CD4-positive, alpha-beta T cell treated with Interleukin-4 for 1 hour (primary cell): ENCODE measurements at places on chromosomes 3 and 15.

DNA sequence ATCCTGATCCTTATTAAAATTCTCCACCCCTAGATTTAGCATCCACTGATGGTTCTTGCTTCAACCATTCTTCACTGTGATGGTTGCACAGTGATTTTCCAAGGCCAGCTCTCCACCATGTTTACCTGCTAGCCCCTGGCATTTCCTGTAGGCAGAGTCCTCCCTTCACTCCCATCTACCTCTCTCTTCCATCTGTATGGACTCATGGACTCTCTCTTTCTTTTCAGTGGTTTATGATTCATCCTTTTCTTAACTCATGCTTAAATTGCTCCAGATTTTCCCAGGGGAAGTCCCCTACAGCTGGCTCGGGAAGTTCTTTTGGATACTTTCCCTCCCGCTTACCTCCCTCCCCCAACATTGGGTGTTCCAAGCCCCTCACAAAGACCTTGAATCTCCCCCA, 18.7 kb downstream of the TGM4 start:
- no peak for DNase-seq

- no peak for DNase-seq
Observed at GRCh38 chr3:168155303-168155702, 59.6 kb upstream of the GOLIM4 start.

DNA sequence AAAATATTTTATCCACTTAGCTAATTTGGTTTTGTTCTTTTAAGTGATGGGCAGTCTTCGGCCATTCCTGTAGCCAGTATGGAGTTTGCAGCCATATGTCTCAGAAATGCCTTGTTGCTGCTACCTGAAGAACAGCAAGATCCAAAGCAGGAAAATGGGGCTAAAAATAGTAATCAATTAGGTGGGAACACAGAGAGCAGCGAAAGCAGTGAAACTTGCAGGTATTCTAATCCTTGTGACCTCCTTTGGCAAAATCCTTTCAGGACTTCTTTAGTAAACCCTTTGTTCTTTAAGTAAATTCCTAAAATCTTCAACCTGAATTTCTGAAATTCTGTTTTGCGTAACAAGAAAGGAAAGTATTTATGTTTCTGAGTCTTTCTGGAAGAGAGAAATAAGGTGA, 49.8 kb downstream of the CNOT10 start:
- DNase-seq: no peak

DNA sequence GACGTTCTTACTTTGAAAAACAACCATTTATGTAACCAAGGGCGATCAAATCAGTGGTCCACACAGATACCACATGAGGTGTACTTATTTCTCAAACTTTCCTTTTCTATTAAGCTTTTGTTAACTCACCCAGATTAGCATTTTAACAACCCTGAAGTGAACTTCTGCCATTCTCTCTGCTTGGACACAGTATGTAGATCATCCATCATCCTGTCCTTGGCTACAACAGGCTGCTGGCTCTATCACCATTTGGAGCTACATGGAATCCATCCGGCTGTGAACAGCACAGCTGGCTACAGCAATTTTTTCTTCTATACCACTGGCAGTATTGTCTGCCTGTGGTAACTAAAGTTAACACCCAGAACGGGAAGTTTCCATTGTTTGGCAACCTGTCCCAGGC, 4.4 kb downstream of the SEMA6D start:
- no peak for DNase-seq

DNA sequence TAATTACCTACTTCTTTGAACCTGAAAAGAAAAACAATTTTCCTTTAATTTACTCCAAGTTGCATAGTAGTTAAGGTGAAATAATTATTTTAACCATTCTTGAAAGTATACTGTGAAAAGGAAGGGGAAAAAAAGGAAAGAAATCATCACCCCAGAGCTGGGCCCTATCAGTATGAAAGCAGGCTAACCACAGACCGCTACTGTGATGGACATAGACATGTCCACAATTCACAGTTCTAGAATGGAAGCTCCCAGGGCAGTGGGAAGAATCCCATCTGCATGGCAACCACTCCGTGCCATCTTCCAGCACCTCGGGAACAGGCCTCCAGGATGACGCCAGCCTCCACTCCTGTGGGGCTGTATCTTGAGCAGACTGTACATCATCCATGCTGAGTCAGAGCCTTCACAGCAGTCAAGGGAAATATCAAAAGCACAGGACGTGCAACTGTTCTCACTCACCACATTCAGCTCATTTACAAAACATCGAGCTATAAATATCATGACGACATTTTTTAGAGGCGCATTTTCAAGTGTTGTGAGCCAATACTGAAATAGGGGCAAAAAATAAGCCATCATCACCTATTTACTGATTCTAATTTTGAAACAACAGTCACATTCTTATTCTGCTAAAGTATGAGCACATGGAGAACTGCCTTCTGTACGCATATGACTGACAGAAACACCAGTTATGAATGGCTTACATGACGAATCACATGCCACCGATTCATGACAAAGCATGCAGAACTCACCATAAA, 119.7 kb downstream of the SNRK start:
- no peak for DNase-seq

- no peak for DNase-seq
Observed at GRCh38 chr15:36362509-36362915, 216.9 kb upstream of the CDIN1 start.

GRCh38 chr15:46961795-46962194, 755.5 kb upstream of the SEMA6D start:
- DNase-seq: no peak

DNA sequence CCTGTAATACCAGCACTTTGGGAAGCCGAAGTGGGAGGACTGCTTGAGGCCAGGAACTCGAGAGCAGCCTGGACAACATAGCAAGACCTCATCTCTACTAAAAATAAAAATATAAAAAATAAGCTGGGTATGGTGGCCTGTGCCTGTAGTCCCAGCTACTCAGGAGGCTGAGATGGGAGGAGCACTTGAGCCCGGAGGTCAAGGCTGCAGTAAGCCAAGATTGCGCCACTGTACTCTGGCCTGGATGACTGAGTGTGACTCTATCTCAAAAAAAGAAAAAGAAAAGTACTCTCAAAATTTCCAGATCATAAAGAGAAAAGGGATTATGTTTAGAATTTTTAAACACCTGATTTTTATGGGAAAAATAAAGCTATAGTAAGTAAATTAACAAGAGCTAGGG, 24.1 kb downstream of the SLC51A start:
- DNase-seq: no peak

- no peak for DNase-seq
Observed at GRCh38 chr3:43632986-43633385, 11.2 kb upstream of the ANO10 start.

GRCh38 chr3:116267116-116267515, 178.2 kb downstream of the LSAMP start:
- no peak for DNase-seq

DNA sequence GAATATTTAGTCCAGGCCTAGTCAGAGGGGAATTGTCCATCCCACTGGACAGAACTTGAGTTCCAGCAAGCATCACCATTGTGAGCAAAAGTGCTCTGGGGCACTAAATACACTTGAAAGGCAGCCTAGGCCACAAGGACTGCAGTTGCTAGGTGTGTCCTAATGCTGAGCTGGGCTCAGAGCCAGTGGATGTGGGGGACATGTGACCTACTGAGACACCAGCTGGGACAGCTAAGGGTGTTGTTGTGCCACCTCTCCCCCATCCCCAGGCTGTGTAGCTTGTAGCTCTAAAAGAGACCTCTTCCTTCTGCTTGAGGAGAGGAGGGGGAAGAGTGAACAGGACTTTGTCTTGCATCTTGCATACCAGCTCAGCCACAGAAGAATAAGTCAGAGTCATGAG, 120.9 kb downstream of the DTWD1 start:
- DNase-seq: no peak

DNA sequence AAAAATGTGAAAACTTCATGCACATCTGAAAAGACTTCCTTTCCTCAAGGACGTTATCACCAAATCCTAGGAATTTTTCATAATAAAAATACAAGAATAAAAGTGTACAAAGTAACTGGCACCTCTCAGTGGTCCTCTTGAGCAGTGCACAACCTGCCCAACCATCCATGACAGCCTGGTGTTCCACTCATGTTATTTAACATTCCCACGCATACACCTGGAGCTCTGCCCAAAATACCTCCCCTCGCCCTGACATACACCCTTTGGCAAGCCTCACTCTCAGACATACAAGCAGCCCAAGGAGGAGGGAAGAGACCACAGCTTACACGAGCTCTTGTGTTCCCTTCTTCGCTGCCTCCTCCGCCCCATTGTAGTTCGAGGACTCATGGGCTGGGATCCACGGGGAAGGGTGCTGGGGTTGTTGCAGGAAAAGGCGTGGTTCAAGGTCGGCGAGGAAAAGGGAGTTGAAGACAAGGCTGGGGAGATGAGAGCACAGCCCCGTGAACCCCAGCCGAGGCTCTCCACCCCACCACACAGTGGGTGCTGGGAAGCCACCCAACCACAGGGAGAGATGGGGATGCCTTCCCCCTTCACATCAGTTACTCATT, 23.3 kb downstream of the GRIP2 start:
- DNase-seq: no peak

DNA sequence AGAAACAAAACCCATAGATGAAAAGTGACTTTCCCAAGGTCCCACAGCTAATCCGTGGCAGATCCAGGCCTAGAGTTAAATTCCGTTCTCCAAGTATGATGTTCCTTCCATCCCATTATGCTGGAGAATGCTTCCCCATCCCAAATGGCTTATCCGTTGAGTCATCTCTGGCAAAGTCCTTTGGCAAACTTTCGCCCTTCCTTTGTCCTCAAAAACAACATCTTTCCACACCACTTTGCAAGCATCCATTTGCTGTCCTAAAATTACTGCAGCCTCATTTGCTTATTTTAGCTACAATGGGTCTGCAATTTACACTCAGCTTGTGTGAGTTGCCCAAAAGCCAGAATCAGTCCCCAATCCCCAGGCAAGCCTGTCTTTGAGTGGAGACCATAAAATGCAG, 304.0 kb upstream of the TLE3 start:
- no peak for DNase-seq

- no peak for DNase-seq
Observed at GRCh38 chr3:95341314-95341713, 1278.5 kb downstream of the NSUN3 start.

DNA sequence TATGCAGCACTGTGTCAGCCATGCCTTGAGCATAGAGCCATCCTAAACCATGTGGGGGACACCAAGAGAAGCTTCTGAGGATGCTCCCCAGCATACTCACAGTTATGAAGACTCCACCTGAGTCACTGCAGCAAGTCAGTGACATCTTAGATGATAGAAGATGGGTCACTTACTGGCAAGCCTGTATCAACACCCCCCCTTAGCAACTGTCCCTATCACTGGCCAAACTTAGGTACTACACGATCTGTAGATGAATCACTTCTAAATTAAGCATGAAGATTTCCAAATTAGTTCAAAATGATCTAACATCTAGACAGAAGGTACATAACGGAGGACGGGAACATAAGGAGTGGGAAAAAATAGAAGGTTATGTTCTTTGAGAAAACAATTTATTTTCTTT, 13.2 kb upstream of the LMCD1 start:
- DNase-seq: no peak

GRCh38 chr3:14352002-14352627, 50.3 kb upstream of the SLC6A6 start:
- DNase-seq: peak; percentile 24

DNA sequence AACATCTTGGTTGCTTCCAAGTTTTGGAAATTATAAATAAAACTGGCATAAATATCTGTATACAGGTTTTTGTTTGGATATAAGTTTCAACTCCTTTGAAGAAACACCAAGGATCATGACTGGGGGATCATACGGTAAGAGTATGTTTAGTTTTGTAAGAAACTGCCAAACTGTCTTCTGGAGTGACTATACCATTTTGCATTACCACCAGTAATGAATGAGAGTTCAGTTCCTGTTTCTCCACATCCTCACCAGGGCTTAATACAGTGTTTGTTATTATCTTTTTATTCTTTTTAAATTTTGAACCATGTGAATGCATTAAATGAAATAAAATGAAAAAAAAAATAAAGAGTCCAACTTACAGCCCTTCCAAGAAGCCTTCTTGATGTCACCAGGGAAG, 3.7 kb upstream of the ANKUB1 start:
- no peak for DNase-seq

GRCh38 chr3:111913163-111913763, 54.2 kb downstream of the PHLDB2 start:
- no peak for DNase-seq

GRCh38 chr15:74873036-74873755, at the start of gene SCAMP2:
TSS of gene SCAMP2 (minus strand) at chr15:74873365. CDS start at chr15:74873255, 110 bp downstream.
- DNase-seq: peak; percentile 93

DNA sequence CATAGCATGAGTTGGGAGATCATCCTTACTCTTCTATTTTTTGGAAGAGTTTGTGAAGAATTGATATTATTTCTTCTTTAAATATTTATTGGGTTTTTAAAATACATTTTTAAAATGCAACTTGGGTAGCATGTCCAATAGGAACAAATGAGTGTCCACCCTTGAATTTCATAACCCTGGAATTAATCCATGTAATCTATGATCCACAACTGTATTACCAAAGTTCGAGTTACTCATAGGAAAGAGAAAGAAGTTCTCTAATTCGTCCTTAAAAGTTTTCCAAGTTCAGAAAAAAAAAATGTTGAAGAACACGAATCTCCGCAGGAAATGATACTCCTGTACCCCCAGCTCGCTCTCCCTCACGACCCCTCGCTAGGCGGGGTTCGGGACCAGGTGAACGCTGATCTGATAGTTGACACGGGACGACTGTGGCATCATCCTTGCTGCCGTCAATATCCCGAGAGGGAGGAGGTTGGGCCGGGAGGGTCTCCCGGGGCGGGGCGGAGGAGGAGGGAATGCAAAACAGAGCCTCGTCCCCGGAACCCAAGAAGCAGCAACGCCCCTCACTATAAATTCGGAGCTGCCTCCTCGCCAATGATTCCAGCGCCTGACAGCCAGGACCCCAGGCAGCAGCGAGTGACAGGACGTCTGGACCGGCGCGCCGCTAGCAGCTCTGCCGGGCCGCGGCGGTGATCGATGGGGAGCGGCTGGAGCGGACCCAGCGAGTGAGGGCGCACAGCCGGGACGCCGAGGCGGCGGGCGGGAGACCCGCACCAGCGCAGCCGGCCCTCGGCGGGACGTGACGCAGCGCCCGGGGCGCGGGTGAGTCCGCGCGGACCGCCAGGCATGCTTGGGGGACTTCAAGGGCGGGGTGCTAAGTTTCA, at the start of gene AGTR1:
TSS of gene AGTR1 (plus strand) at position 598 of the 884 bp plus-strand sequence. CDS start 43,133 bp downstream, outside the sequence.
- DNase-seq: no peak

DNA sequence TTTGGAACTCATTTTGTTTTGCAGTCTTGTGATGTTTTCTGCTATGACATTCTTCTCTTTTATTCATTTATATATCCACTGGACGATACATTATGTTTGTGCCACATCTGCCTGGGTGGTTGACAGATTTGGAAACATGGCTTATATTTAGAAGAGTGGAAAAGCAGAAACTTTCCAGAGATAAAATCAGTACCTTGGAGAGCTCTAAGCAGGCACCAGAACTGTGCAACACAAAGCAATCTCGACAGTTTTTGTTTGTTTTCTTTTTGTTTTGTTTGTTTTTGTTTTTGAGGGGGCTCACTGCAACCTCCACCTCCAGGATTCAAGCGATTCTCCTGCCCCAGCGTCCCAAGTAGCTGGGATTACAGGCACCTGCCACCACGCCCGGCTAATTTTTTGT, 45.5 kb downstream of the SYN2 start:
- no peak for DNase-seq

GRCh38 chr3:177157492-177157891, 39.8 kb downstream of the TBL1XR1 start:
- no peak for DNase-seq

- no peak for DNase-seq
Observed at GRCh38 chr3:13845806-13846205, 34.1 kb downstream of the WNT7A start.
